ENCODE measurements at places on chromosomes 1 and 21.

DNA sequence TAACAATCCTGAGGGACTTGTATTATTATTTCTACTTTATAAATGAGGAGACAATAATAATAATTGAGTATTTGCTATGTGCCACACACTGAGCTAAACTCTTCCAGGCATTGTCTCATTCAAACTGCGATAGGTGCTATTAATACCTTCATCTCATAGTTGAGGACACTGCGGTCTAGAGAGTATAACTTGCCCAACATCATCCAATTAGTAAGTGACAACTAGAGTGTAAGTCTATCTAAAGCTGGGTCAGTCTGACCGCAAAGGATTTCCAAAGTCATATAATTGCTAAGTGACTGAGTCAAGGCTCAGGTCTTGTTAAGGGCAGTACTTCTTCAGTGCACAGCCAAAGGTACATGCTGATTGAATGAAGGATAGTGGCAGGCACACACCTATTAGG is 9.7 kb downstream of the BCL9 start:
- no peak for DNase-seq

- DNase-seq, result no peak
Measured at GRCh38 chr1:241470361-241470760, 49.2 kb downstream of the FH start.

GRCh38 chr1:206556750-206557635 is 49.7 kb downstream of the RASSF5 start:
- no peak for DNase-seq

DNA sequence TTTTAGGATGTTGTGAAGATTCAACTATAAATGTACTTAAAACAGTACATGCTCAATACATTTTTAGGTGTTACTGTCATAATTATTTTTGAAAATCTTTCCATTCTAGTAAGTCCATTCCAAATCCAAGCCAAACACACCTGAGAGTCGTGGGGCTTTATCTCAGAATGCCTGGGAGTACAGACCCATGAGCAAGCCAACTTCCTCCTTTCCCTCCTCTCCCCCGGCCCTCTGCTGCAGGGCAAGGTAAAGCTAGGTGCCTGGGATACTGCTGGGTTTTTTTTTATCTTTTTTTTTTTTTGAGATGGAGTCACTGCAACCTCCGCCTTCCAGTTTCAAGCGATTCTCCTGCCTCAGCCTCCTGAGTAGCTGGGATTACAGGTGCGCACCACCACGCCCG is 16.5 kb downstream of the TMEM51 start:
- no peak for DNase-seq

DNA sequence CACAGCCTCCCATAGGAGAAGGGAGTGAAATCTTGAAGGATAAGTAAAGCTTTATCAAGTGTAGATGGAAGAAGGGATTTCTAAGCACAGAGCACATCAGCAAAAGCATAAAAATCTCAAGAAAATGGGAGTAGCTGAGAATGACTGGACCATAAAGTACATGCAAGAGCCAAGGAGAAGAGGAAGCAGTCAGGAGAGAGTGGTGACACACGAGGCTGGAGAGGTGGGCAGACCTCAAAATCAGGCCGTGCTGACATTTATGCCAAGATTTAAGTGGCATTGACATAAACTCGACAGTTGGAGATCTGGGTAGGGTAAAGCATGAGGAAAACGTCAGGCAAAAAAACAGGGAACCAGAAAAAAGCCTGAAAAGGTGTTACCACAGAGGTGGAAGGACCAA is 62.3 kb downstream of the GFI1 start:
- DNase-seq, result no peak

- DNase-seq, result peak; percentile 77
Measured at GRCh38 chr1:171754353-171754705, 12.5 kb upstream of the VAMP4 start.

Measured in HFF-Myc (cell line).